ENCODE measurements at places on chromosomes 6 and 20. TPM values are rescaled to one million over a fixed set of nuclear protein-coding genes. Genes with fewer than 3 reads are reported as not detected.
A peak's percentile ranks its signal among the peaks of the same experiment; 100 is the strongest.

DNA sequence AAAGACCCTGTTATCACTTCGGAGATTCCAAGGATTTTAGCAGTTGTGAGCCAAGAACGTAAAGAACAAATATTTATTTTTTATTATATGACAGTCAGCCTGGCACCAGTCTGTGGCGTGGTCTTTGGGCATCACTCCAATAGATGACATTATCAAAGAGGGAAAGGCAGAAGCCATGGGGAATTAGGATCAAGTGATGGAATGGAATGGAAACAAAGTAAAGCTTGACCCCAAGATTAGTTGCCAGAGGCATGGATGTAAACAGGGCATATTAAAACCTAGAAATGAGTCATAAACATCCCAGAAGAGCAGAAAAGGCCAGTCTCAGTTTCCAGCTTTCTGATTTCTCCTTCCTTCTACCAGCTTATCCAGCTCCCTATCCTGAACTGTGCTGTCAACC lies 11.5 kb downstream of the EIF2S2 start:
- no peaks in the 10 kb centered on the region for H3K27me3 ChIP-seq
- DNase-seq = no peak
- H3K36me3 ChIP-seq = no peaks in the 10 kb centered on the region

DNA sequence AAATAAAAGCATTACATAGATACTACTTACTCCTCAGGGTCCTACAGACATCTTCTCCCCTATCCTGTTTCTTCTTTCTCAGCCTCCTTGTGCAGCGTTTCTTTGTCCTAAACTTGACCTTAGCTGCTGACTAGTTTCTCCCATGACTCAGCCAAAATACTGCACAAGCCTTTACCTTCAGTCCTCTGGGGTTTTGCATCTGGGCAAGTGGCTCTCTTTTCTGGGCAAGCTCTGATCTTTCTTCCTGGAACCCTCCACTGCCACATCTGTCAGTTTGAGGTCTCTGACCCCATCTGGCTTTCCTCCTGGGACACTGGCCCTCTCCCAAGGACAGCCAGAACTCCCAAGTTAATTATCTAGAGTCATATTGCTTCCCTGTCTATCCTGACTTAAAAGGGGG lies 838.4 kb downstream of the DHX35 start:
- H3K4me3 ChIP-seq = no peak overlapping the region
- no peaks in the 10 kb centered on the region for H3K4me1 ChIP-seq
- H3K27me3 ChIP-seq = no peaks in the 10 kb centered on the region
- H3K36me3 ChIP-seq = no peaks in the 10 kb centered on the region

- no peak for DNase-seq
- peak overlapping the region; percentile 89 for H3K4me3 ChIP-seq
- peak overlapping the region; percentile 95 for H3K27ac ChIP-seq
These were observed 889 bp upstream of the FLOT1 start for GRCh38 chr6:30743099-30744053.

DNA sequence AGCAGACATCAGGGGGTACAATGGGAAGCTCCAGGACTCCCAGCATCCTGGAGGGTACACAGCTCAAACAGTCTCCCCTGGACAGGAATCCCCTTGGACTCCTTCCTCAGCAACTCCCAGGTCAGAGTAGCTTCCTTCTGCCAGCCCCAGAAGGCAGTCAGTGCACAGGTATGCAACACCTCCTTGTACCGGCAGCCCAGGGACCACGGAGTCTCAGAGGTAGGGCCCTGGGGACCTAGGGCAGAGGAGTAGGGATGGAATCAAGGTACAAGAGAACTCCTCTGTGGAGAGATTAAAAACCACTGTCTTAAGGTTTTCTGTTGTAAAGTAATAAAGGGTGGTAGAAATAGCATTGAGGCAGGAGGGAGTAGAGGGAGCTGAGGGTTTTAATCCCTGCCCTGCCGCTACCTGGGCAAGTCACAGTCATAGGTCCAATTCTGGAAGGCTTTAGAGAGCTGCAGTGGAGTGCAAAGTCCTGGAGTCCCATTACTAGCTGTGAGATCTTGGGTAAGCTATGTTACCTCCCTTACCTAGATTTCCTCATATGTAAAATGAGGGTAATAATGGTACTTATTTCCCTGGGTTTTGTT lies 7.5 kb downstream of the TP53TG5 start:
- no peak overlapping the region for H3K4me3 ChIP-seq
- DNase-seq = peak; percentile 70
- H3K27me3 ChIP-seq = no peaks in the 10 kb centered on the region
- H3K36me3 ChIP-seq = no peaks in the 10 kb centered on the region
- H3K27ac ChIP-seq = no peak overlapping the region

DNA sequence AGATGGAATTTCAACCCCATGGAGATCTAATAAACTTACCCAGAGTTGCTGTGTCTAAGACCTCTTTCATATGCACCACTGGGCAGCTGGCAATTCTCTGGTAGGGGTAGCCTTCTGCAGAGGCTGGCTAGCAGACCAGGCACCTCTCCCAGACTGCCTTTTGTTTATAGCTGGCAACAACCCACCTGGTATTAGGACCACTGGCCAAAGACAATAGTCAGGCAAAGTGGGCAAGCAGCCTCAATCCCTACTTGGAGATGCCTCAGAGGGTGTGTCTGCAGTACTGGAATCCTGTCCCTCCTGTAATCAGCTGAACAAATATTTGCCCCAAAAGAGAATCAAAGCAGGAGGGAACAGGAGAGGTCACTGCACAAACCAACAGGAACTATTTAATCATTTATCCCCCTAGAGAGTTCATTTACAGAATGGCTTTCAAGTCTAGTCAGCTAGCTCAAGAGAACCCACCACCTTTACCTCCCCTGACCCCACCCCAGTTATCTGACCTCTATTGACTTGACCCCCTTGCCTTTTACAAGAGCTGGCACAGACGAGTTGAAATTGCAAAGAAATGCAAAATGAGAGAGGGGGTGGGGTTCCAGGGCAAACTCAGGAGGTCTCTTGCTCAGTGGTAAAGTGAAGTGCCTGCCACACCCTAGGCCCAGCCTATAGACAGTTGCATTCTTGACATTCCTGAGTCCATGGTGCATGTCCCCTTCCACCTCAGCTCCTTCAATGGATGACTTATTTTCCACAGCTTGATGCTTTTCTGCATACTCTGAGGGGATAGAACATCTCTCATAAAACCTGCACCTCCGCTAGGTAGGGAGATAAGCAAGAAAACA lies 2.8 kb downstream of the BCL2L1 start:
- peak overlapping the region; percentile 76 for H3K4me3 ChIP-seq
- H3K27ac ChIP-seq = peak overlapping the region; percentile 99
- H3K27me3 ChIP-seq = no peaks in the 10 kb centered on the region
- peaks cover 73% of the 10 kb centered on the region for H3K4me1 ChIP-seq
- DNase-seq = peak; percentile 87

Gene PKIB
- 2.7 TPM for total RNA-seq

DNA sequence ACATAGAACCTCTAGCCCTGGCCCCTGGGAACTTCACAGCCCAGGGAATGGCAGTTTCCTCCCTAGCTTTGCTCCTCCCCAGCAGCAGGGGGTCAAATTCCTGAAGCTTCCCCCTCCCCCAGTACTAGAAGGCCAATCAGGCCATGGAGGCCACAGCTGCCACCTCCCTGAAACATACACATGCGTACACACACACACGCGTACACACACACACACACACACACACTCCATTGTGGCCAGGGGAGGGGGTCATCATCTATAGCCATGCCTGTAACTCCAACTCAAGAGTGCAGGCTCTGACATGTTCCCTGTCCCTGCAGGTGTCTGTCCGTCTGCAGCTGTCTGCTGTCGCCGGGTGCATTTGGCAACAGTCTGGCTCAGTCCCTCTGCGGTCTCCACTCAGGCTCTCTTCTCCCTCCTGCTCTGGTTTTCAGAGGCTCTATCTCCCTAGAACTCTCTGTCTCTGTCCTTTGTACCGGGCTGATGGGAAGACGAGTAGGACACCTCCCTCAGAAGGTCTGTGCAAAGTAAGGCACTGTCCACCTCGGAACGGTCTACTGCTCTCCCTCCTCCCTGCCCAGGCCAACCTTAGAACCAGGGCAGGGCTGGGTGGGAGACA lies 1.4 kb downstream of the LRFN2 start:
- H3K4me1 ChIP-seq = peaks cover 13% of the 10 kb centered on the region
- no peak overlapping the region for H3K4me3 ChIP-seq
- no peaks in the 10 kb centered on the region for H3K36me3 ChIP-seq
- no peak overlapping the region for H3K27ac ChIP-seq

DNA sequence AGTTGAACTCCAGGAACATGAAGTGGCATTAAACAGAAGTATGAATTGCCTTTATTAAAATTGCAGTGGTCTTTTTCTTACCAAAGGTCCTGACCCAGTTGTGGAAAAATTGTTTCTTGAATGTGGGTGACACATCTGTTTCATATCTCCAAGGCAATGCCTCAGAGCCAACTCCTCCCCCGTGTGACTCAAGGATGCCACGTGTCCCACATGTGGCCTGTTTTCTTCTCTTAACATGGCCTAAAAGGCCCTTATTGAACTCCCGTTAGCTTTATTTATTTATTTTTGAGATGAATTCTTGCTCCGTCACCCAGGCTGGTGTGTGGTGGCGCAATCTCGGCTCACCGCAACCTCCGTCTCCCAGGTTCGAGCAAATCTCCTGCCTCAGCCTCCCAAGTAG lies 128.4 kb upstream of the ESR1 start:
- H3K27ac ChIP-seq = peak overlapping the region; percentile 85
- peaks cover 13% of the 10 kb centered on the region for H3K4me1 ChIP-seq
- DNase-seq = no peak

DNA sequence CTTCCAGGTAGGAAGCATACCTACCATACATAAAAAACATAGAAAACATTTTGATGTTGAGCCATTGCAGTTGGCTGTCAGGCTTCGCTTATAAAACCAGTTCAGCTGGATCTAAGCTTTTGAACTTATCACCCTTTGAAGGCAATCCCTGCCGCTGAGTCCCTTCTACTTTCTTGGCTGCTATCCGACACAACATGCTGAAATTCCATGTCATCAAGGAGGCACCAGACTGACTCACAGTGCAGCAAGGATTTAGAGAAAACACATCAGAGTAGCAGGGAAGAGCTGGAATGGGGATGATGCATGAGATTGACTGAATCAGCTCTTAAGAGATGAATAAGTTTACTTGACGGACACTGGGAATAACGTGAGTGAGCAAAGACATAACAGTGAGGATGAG lies 135.0 kb upstream of the MAN1A1 start:
- no peak for DNase-seq
- no peaks in the 10 kb centered on the region for H3K27me3 ChIP-seq
- H3K27ac ChIP-seq = no peak overlapping the region

DNA sequence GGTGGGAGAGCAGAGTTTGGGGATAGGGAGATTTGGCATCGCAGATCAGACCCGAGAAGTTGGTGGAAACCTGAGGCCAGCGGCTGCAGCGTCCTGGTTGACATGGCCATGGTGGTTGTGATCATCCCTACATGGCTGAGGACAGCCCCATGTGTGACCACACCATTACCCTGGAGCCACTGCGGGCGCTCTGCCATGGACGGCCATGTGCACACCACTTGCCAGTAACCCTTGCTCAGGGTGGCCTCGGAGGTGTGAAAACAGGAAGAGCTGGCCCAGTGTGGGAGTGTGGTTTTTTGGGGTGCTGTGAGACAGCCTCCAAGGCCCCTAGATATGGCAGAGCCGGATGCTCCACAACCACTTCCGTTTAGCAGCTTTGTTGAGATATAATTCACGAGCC lies 64.4 kb downstream of the TMEM242 start:
- H3K27me3 ChIP-seq = no peaks in the 10 kb centered on the region
- H3K36me3 ChIP-seq = no peaks in the 10 kb centered on the region
- no peaks in the 10 kb centered on the region for H3K4me1 ChIP-seq
- H3K27ac ChIP-seq = no peak overlapping the region
- H3K4me3 ChIP-seq = no peak overlapping the region
- no peak for DNase-seq

DNA sequence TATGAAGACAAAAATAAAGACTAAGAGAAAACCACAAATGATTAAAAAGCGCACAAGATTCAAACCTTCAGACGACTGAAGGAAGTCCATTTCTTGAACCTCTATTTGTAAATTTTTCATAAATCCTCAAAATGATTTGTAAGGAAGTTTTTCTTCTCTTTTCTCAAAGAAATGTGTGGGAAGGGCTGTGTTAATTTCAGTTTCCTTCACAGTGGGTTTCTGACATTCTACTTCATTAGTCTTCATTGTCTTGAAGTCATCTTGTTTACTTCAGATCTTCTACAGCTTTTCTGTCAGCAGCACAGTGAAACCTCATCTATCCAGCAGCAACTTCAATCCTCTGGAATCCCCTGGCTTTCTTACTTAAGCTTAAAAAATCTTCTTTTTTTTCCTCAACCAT lies 87.6 kb upstream of the MYLIP start:
- H3K4me3 ChIP-seq = no peak overlapping the region
- H3K36me3 ChIP-seq = no peaks in the 10 kb centered on the region
- no peaks in the 10 kb centered on the region for H3K27me3 ChIP-seq
- H3K4me1 ChIP-seq = no peaks in the 10 kb centered on the region

DNA sequence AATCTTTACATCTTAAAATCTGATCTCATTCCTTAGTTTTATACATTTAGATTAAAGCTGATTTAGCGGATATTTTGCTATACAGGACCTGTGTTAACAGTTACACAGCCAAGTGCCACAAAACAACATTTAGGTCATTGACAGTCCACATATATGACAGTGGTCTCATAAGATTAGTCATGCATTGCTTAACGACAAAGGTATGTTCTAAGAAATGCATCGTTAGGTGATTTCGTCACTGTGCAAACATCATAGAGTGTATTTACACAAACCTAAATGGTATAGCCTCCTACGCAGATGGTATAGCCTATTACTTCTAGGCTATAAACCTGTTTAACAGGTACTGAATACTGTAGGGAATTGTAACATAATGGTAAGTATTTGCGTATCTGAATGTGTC lies 21.6 kb downstream of the ADGRG6 start:
- no peak overlapping the region for H3K4me3 ChIP-seq
- no peak overlapping the region for H3K27ac ChIP-seq
- H3K27me3 ChIP-seq = no peaks in the 10 kb centered on the region

- no peak overlapping the region for H3K27ac ChIP-seq
- no peaks in the 10 kb centered on the region for H3K36me3 ChIP-seq
- no peaks in the 10 kb centered on the region for H3K27me3 ChIP-seq
- H3K4me1 ChIP-seq = peaks cover 5% of the 10 kb centered on the region
- DNase-seq = no peak
- H3K4me3 ChIP-seq = no peak overlapping the region
These were observed 59.5 kb downstream of the PSMG4 start for GRCh38 chr6:3318226-3318625.

DNA sequence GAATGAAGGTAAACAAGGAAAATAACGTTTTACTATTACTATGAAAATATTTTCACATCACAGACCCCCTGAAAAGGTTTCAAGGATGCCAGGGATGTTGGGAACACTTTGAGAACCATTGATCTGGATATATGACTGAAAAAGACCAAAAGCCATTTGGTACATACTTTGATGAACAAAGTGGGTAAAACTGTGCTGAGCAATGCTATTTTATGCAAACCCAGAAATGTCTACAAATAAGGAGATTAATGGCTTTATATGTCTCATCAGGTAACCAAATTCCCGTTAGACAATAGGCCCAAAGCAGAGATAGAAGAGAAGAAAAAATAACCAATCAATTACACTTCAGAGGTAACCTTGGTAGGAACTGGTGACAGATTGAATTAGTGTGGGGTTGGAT lies 101.4 kb upstream of the CNKSR3 start:
- H3K27ac ChIP-seq = no peak overlapping the region
- H3K36me3 ChIP-seq = no peaks in the 10 kb centered on the region
- no peaks in the 10 kb centered on the region for H3K27me3 ChIP-seq
- no peaks in the 10 kb centered on the region for H3K4me1 ChIP-seq
- H3K4me3 ChIP-seq = no peak overlapping the region
